ENCODE measurements at places on chromosomes 3 and 15. TPM values are rescaled to one million over a fixed set of nuclear protein-coding genes. Genes with fewer than 3 reads are reported as not detected.

IL17RD gene
- 1.7 TPM for total RNA-seq

DUOX1 gene
- total RNA-seq = 17.8 TPM

DNA sequence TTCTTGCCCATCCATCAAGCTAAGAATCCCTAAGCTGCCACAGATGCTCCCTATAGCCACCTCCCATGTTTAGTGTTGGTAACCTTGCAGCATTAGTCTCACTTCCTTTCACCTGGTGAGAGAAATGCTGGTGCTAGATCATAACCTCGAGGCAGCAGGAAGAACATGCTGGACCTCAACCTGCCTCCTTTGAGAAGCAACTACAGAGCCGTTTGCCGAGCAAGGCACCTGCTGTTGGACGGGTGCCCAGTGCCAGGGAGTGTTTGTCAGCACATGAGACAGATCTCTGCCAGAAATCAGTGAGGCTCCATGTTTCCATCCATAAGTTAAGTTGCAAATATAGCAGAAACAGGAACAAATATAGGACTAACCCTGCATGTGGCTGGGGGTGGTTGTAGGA, 955.7 kb downstream of the TUSC7 start:
- DNase-seq = no peak

DNA sequence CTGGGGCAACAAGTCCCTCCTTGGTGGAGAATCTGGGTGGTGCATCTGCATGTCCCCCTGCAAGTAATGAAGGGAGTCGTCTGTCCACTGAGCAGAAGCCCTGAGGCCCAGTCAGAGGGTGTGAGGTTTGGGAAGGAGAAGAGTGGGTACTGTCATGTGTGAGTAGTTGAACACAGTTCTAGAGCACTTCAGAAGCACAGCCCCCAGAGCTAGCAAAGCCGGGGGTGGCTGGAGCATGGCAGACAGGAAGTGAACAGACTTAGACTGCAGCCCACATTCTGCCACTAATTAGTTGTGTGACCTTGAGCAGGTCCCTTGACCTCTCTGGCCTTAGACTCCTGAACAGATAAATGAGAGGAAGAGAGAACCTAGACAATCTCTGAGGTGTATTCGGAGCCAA, 207.6 kb downstream of the UACA start:
- DNase-seq = no peak

GHRL gene
- not detected for total RNA-seq
